ENCODE measurements at places on chromosomes 1 and 21. TPM values are rescaled to one million over a fixed set of nuclear protein-coding genes. Genes with fewer than 3 reads are reported as not detected.

The TBX15 gene
- polyA plus RNA-seq = 0.79 TPM

The ZNF691 gene
- polyA plus RNA-seq = 4.2 TPM

The ECE1 gene
- polyA plus RNA-seq = 63.8 TPM

The RCSD1 gene
- 2.2 TPM for polyA plus RNA-seq

The HTR6 gene
- polyA plus RNA-seq = not detected

The KRTAP20-4 gene
- polyA plus RNA-seq = not detected

The EIF4G3 gene
- polyA plus RNA-seq = 19.0 TPM

The C1orf210 gene
- 2.8 TPM for polyA plus RNA-seq

The FAM151A gene
- 0.46 TPM for polyA plus RNA-seq

The SLC35F3 gene
- polyA plus RNA-seq = 4.0 TPM

The CHI3L2 gene
- 20.5 TPM for polyA plus RNA-seq

The WLS gene
- polyA plus RNA-seq = 25.3 TPM

The GUCA2A gene
- polyA plus RNA-seq = not detected

The AGO3 gene
- polyA plus RNA-seq = 7.6 TPM

The TACSTD2 gene
- 0.90 TPM for polyA plus RNA-seq

The SPRR5 gene
- polyA plus RNA-seq = not detected

The AKR7A3 gene
- 1.0 TPM for polyA plus RNA-seq

The FAAH gene
- 31.4 TPM for polyA plus RNA-seq

The TGFB2 gene
- 1.0 TPM for polyA plus RNA-seq

The ERG gene
- polyA plus RNA-seq = 19.6 TPM

The ZZZ3 gene
- polyA plus RNA-seq = 10.0 TPM

The NOL9 gene
- 5.8 TPM for polyA plus RNA-seq

The ITLN2 gene
- polyA plus RNA-seq = 0.21 TPM

The CACNA1S gene
- polyA plus RNA-seq = not detected

The AGPAT3 gene
- polyA plus RNA-seq = 35.5 TPM

The HNRNPCL1 gene
- polyA plus RNA-seq = not detected

The CDA gene
- polyA plus RNA-seq = 29.8 TPM

The EFNA1 gene
- polyA plus RNA-seq = 30.3 TPM

The LEMD1 gene
- not detected for polyA plus RNA-seq

The RYR2 gene
- 1.1 TPM for polyA plus RNA-seq

The NPPA gene
- 40.6 TPM for polyA plus RNA-seq

The ZNF670 gene
- 3.4 TPM for polyA plus RNA-seq

Data from adipose tissue (tissue), 3 donors.